Cerebellar nuclear complex (tissue), 1 donor: ENCODE measurements at places on chromosomes 7 and 10.

DNA sequence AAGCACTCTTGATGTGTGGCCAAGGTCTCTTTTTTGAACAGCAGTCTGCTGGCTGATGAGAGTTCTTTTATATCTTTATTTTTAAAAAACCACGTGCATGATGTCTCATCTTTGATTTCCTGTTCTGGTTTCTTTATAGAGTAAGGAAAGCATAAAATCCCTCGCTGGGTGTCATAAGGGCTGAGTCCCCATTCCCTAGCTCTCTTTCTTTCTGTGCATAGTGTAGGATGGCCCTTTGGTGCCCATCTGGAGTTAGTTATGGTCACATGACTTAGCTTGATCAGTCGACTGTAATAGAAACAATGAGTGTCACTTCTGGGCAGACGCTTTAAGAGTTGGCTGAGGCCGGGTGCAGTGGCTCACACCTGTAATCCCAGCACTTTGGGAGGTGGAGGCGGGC, 38.5 kb downstream of the GHRHR start:
- DNase-seq = no peak

DNA sequence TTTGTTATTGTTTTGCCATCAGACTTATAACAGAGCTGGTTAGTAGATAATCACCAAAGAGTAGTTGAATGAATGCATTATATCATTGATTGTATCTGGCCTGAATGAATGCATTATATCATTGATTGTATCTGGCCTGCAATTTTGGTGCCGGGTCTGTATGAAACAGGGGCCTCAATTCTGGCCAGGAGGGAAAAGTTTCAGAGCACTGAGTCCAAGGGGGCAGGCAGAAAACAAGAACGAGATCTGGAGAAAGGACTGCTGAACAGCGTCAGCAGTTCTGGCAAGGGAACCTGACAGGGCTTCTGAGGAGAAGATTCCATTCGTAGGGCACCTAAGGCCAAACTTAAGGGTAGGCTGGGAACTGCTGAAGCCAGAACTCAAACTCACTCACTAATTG, 128.0 kb downstream of the SEMA3C start:
- DNase-seq = no peak

DNA sequence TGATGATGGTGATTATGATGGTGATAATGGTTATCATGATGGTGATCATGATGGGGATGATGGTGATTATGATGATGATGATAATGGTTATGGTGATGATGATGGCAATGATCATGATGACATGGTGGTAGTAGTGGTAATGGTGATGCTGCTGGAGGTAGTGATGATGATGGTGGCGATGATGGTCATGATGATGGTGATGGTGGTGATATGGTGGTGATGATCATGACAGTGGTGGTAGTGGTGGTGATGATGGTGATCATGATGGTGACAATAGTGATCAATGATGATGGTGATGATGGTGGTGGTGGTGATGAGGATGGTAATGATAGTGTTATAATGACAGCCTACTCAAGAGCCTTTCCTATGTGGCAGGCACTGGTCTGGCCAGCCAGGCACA, 31.8 kb upstream of the DPYSL4 start:
- DNase-seq = no peak

DNA sequence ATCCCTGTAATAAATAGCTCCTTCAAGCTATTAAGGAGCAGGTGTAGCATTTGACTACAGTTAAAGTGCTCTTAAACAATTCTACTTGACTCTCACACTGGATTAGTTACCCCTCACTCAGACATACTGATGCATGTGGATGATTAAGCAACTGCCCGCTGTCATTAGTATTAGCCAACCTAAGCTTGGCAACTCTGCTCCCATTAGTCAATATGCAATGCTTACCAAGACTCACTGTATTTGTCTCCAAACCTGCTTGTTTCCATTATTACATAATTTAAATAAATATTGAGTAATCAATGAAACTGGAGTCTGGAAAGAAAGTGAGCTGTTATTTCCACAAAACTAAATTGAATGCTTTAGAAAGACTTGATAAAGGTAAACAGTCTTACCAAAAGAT, 144.0 kb upstream of the ASAH2 start:
- DNase-seq = no peak

DNA sequence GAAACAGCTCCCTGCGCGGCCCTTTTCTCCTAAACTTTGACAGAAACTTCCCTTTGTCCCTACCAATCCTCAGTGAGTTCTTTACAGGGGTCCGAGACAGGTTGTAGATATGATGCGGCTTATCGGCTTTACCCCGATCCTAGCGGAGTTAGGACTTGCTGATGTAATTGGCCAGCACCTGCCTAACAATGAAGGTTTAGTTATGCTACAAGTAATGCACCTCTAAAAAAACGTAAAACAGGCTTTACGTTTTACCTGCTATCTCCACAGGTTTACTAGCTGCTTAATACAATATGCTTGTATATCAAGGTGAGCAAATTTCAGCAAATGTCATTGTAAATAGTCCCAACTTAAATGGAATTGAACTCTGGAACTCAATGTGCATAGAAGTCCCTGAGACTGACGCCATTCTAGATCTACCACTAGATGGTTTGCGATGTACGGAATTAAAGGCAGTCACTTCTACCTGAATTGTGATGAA, 697 bp upstream of the SNX13 start:
- peak; percentile 10 for DNase-seq

GRCh38 chr10:24209432-24209771, 464 bp downstream of the KIAA1217 start:
- no peak for DNase-seq

GRCh38 chr10:111650088-111650487, 533.5 kb downstream of the GPAM start:
- DNase-seq = no peak

DNA sequence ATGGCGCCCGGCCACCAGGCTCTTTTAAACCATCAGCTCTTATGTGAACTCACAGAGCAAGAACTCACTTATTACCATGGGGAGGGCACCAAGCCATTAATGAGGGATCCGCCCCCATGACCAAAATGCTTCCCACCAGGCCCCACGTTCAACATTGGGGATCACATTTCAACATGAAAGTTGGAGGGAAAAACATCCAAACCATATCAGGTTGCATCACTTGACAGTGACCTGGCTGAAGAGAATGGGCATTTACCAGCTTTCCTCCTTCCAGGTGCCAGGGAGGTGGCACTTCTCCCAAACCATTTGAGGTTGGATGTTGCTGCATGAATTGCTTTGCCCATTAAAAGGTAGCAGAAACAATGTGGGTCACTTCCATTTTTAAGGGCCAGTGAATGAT, 115.6 kb upstream of the TNS3 start:
- no peak for DNase-seq

GRCh38 chr7:87779806-87780205, 96.4 kb downstream of the SLC25A40 start:
- no peak for DNase-seq

DNA sequence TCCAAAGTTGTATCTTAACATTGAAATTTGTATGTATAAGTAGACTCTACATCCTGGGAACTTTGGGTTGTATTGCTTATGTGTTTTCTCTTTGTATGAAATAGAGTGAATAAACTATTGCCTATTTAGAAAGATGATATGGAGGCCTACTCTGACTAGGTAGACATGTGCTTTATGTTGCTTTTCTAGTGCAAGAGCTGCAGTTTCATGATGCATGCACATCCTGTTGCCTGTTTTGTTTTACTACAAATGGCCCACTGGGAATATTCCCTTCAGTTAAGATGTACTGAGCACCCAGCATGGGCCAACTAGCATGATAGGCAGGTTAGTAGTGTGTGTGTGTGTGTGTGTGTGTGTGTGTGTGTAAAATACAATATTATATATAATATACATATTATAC, 282.1 kb upstream of the LRGUK start:
- DNase-seq = no peak

GRCh38 chr7:22184549-22185199, 172.3 kb downstream of the RAPGEF5 start:
- DNase-seq = no peak

- DNase-seq = no peak
Measured at GRCh38 chr7:64098-64915, 128.1 kb upstream of the FAM20C start.

DNA sequence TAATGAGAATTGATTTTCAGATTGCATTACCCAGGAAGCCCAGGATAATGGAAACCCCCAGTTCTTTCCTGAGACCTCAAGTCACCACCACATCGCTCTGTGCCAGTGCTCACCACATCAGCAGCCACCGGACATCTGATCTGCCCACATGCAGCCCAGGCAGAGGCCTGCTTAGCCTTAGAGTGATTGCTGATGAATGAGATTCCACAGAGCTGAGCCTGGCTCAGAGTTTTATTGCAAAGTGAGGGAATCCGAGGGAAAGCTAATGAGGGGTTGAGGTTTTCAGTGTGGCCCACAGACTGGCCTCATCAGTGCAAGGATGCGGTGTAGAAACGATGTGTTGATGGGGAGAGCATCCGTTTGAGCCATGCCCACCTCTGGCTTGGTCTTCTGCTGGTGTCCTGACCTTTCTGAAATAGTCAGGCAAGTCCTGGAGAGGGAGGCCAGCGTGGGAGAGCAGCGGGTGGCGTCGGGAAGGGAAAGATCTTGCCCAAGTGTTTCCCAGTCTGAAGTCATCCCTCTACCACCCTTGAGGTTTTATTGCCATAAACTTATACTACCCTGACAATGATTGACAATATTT, 120.3 kb downstream of the ITIH5 start:
- no peak for DNase-seq

DNA sequence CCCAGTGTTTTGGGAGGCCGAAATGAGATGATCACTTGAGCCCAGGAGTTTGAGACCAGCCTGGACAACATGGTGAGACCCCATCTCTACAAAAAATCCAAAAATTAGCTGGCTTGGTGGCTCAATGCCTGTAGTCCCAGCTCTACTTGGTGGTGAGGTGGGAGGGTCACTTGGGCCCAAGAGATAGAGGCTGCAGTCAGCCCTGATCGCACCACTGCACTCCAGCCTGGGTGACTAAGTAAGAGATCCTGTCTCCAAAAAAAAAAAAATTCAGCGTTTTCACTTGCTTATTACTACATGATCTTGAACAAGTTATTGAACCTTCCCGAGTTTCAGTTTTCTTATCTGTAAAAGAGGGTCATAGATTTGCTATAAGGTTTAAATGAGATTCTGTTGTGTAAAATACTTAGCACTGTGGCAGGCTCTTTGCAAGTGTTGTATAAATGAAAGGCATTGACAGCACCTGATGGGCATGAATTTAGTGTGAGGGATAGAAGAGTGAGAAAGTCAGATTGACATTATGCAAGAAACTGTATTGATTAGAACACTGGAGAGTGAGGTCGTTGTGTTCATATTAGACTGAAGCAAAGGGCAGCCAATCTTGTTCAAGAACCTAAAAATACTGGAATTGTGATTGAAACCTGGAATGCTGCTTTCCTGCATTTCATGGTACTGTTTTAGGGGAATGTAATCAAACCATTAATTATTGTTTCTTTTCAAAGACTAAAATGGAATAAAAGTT, 136.8 kb downstream of the LCOR start:
- no peak for DNase-seq

DNA sequence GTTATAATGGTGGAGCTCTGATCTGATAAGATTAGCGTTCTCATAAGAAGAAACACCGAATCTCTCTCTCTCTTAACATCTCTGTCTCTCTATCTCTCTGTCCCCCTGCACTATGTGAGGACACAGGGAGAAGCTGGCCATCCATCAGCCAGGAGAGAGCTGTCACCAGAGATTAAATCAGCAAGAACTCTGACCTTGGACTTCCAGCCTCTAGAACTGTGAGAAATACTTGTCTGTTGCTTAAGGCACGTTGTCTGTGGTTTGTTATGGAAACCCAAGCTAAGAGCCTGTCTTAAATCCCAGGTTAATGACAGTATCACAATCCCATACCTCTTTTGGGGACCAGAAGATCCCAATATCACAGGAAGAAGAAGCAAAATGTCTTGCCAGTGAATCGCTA, 132.0 kb upstream of the AKR1E2 start:
- DNase-seq = no peak

- no peak for DNase-seq
Measured at GRCh38 chr7:156986378-156986777, 24.1 kb downstream of the MNX1 start.

GRCh38 chr7:36514289-36515243, 124.9 kb downstream of the ANLN start:
- DNase-seq = peak; percentile 24

GRCh38 chr10:102801496-102801895, 35.7 kb downstream of the CYP17A1 start:
- no peak for DNase-seq

- no peak for DNase-seq
Measured at GRCh38 chr10:48538611-48539010, 66.3 kb downstream of the ARHGAP22 start.

- DNase-seq = no peak
Measured at GRCh38 chr7:100080907-100081534, 502 bp downstream of the ZNF3 start.

DNA sequence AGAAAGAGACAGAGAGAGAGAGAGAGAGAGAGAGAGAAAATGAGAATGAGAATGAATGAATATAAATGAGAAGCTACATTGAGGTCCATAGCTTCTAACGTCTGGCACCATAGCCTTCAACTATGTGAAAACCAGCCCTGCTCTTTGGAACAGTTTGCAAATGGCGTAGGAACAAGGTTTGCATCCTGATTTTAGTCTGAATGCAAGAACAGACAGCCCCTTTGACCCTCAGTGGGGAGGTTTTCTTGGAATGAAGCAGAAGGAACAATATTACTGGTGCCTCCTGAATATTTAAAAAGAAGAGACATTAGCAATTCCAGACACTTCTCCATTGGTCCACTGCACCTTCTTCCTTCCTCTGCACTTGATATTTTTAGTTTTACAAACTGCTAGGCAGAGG, 23.0 kb downstream of the LHPP start:
- no peak for DNase-seq

- no peak for DNase-seq
Measured at GRCh38 chr10:118253397-118253796, 88.7 kb downstream of the FAM204A start.

DNA sequence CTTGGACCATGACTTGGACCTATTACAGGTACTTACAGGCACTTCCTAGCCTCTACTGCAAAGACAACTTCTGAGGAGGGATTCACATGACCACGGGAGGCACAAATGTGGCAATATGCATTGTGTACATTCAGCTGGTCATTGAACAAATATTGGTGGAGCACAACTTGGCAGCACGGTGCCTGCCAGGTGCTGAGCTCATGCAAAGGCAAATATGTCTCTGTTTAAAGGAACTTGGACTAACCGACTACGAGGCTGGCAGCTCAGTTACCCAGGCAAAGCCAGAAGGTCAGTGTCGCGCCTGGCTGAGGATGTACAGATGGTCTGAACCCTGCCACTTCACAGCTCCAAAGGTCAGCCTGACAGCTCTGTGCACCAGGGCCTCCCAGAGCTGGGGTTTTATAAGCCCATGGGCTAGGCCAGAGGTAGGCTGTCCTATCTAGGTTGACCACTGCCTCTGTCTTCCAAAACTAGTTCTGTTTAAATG, 6.1 kb downstream of the DENND11 start:
- no peak for DNase-seq

- DNase-seq = no peak
Measured at GRCh38 chr7:149806726-149807125, 31.4 kb upstream of the ZNF862 start.
